ENCODE measurements at places on chromosomes 11 and 22.

- no peak for DNase-seq
These were observed 34.3 kb downstream of the PLEKHA7 start for GRCh38 chr11:16979703-16980622.

DNA sequence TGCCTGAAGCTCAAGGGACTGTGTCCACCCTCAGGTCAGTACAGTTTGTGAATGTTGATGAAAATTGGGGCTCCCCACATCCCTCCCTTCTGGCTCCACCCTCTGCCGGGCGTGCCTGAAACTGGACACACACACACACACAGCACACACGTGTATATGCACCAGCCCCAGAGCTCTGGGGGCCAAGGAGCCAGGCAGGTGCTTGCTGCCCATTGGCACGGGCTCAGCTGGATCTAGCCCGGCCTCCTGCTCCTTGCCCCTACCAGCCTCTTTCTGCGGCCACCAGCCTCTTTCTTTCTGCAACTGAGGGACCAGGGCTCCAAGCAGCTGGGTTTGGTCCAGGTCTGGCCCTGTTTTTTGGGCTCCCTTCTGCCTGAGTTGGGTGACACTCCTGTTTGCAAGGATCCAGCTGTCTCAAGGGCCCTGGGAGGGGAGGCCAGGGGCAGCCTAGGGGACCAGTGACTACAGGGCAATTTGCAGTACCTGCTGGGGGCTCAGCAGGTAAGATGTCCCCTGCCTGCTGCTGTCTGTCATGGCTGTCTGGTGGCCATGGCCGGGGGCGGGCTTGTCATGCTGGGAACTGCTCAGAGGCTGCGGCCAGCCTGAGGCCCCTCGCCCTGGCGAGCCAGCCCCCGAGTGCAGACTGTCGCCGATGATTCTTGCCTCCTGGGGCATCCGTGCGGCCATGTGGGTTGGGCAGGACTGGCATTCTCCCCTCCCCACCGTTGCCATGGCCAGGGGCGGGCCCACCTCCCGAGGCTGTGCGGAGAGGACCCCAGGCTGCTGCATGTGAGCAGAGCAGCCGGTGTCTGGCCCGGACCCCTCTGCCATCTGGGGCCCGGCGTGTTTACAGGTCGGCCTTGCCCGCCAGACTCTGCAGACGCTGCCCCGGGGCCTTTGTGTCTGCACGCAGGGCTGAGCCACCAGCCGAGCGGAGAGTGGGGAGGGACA, 51.5 kb upstream of the PPARA start:
- DNase-seq, result no peak

GRCh38 chr11:78985663-78986062, 411.0 kb upstream of the NARS2 start:
- DNase-seq, result no peak

DNA sequence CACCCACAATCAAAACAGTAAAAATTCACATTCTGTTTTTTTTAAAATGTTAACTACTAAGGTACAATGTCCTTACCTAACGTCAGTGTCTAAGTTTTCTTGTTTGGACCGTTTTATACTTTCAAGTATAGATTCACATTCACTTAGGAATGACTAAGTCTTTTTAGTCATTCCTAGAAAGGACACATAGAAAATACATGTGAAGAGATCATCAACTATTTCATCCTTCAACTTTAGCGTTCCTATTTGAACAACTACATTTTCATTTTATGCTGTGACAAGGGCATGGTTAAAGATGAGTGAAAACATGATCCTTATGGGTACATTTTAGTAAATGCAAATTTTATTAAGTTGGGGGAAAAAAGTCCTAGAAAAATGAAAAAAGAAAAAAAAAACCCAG, 62.8 kb downstream of the DDX10 start:
- no peak for DNase-seq

- DNase-seq, result no peak
These were observed 36.4 kb downstream of the DKK3 start for GRCh38 chr11:11971906-11972547.

DNA sequence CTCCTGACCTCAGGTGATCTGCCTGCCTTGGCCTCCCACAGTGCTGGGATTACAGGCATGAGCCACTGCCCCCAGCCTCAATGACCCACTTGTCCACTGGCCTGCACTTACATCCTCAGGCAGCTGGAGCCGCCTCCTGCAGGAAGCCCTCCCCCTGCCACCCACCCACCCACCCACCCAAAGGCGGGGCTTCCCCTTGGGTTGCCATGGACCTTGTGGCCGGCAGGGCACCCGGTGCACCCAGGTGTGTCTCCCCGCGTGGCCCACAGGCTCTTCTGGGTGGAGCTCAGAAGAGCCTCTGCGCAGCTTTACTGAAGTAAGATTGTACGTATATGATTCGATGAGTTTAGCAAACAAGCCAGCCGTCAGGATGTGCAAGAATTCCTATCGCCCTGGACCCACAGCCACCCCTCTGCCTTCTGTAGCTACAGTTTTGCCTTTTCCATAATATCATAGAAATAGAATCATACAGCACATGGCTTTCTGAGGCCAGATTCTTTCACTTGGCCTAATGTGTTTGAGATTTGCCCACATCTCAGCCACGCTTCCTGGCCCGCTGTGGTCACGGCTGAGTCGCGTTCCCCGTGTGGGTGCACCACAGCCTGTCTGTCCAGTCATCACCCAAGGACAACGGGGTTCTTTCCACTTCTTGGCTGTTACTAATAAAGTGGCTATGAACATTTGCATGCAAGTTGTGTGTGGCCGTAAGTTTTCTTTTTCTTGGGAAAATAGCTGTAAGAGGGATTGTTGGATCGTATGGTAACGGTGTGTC, 5.3 kb upstream of the BRSK2 start:
- DNase-seq, result no peak

DNA sequence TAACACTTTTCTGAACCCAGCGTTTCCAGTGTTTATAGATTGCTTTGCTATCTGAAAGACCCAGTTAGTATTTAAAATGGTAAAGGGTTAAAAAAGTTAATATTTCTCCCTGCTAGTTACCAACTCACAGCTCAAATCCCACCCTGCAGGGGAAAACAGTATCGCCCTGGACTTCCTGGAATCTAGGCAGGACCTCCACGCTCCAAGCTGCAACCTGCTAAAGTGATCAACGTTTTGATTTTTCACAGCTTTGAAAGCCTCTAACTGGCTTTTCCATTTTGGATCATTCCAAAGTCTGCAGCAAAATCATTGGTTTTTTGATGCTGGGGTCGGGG, 4.6 kb downstream of the FZD4 start:
- no peak for DNase-seq

DNA sequence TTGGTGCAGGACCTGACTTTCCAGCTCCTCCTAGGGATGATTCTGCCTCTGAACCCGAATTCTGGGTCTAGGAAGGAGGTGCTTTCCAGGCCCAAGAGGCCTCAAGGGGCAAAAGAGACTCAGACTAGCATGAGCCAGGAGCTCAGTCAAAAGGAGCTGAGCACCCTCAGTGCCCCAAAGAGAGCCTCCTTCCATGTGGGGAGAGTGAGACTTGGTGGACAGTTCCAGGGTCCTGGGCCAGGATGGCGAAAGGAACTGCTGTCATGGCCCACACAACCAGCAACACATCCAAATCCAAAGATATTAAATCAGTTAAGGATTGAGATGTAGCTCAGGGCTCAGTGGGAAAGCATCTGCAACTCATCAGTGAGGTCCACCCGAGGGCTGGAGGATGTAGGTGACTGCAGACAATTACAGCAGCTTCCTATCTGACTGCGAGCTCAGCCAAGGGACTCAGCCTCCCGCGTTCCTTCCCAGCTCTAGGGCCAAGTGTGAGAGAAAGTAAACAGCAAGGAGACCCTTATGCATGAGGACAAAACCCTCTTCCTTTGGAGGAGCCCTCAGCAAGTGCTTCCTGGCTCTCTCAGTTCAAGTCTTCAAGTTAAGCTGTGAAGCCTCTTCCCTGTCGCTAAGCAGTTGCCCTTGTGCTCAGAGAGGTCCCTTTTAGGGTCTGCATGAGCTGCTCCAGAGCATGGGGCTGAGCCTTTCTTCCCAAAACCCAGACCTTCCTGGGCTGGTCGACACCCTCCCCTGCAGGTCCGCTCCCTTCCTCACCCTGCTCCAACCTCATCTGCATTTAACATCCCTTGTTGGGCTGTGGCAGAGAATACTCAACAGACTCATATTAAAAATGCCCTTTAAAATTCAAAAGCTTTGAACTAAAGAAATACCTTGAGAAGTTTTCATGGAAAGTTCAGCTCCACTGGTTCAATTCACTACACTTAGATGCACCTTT, 35.8 kb downstream of the C11orf58 start:
- no peak for DNase-seq

DNA sequence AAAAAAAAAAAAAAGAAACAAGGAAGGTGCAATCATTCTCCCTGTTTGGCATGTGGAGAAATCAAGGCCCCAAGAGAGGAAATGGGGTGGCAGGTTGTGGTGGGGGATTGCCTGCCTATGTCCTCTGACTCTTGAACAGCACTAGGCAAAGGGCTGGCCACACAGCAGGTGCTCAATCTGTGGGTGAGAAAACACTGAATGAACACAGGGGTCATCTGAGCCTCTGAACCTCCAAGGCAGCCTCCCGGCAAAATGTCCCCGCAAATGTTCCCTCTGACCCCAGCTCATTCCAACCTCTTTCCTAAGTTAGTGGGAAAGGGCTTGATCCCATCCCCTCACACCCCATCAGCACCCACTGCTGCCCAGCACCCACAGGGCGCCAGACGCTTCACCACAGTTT, 4.6 kb downstream of the PLA2G6 start:
- DNase-seq, result no peak

DNA sequence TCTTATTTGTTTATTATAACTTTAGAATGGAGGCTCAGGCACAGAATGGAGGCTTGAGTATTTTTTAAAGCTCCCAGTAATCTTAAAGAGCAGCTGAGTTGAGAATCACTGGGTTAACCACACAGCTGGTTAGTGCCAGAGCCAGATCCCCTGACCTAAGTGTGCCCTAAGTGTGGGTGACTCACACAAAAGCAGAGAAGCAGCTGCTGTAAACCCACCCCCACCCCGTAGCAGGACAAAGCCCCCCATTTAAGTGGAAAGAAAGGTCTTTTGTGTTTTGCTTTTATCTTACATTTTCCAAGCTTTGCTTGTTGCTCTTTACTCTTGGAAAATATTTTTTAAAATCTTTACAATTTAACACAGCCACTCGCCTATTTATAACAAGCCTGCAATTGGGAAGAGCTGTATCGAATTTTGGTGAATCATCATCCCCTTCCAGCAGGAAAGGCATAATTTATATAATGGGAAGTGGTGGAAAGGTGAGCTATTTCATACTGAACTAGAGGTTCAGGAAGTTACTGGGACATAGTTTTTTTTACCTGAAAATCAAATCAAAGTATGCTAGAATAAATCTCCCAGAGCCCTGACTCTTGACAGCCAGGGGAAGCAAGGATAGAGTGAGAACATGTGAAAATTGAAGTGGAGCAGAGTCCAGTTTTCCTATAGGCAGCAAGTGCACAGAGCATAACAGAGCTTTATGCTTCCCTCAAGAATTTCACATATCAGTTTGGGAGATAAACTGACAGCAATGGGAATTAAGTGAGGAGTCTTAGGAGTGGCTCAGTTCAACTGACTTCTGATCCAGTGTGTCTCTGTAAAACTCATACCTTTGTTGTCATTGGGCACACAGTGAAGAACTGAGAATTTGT, 405.7 kb downstream of the AASDHPPT start:
- no peak for DNase-seq

DNA sequence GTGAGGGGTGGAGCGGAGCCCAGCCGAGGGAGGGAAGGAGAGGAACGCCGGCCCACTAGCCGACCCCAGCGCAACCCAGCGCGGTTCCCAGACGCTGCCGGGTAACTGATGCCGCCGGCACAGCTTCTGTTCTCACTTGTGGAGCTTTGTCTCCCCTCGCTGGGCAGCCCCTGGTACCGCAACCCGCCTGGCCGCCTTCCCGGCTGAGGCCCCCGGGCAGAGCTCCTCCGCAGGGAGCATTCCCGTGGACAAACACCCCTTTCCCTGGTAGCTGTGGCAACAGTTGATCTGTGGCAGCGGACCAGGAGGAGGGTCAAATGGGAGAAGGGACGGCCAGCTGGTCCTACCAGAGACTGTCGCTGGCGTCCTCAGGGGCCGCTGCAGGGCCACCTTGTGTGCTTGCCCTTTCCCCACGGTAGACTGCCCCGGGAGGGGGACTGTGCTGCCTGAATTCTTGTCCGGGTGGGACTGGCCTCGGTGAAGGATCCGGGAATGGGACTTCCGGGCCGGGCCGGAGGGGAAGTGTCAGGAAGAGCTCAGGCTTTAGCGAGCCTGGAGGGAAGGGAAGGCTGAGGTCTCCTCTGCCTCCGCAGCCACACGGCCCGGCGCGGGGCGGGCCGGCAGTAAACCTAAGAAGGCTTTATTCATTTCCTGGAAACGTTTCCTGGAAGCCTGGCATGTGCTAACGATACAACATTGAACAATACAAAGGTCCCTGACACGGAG, 468.0 kb downstream of the OPCML start:
- DNase-seq, result peak; percentile 90

DNA sequence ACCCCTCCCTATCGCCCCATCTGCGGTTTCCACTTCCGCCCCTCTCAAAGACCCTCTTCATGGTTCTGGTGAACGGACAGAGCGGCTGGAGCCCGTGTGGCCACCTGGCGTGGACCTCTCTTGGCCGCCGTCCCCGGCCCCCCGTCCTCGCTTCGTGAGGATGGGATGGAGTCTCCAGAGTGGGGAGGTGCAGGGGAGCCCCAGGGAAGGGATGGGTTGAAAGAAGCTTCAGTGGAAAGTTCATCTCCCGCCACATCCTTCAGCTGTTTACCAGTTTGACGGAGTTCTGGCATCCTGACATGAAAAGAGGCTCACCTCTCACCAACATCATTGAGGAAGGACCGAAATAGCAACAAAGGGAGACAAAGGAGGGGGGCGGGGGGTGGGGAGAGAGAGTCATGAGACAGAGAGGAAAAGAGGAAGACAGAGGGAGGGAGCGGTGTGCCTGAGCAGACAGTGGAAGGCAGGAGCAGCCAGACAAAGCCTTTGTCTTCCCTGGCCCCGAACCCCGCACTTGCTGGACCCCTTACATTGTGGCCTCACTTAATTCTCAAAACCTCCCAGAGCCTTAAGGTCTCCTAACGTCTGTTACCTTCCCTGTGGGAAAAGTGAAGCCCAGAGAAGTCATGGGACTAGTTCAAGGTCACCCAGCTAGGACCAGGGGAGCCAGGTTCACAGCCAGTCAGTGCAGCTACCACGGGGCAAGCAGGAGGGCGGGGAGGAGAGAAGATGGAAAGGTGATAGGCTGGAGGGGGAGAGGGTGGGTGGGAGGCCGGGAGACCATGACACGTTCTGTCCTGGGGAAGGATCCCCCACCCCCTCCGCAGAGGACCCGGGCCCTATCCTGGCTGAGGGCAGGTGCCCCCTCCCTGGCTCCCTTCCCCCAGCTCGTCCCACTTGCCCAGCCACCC, 54.9 kb downstream of the CD6 start:
- no peak for DNase-seq

DNA sequence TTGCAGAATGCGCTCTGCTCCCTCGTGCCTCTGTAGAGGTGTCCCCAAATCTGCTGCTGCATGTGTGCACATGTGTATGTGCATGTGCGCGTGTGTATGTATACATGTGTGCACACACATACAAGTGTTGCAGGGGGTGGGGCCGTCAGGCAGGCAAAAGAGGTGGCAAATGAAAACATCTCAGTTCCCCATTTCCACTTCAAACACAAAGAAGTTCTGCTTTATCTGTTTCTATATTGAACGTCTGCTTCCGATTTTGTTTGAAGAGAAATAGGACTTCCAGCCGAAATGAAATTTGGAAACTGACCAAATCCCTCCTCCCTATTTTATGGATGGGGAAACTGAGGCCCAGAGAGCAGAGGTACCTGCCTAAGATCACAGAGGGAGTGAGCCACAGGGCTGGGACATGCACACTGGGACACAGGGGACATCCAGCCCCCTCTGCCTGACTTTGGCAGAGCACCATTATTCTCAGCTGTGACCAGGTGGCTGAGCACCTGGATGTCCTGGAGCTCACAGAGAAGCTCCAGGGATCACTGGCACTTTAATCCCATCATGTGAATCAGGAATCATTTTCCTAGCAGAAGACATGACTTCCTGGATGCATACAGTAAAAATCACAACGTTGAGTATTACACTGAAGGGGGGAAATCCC, 41.2 kb upstream of the ALX4 start:
- no peak for DNase-seq
